ENCODE measurements at places on chromosomes 2 and 18.

GRCh38 chr2:238420878-238421694 is 5.6 kb upstream of the ASB1 start:
- DNase-seq: peak; percentile 58

- no peak for DNase-seq
Observed at GRCh38 chr2:183903026-183903425, 695.3 kb upstream of the ZNF804A start.

GRCh38 chr2:22279541-22279940 is 1105.4 kb upstream of the KLHL29 start:
- DNase-seq: no peak

DNA sequence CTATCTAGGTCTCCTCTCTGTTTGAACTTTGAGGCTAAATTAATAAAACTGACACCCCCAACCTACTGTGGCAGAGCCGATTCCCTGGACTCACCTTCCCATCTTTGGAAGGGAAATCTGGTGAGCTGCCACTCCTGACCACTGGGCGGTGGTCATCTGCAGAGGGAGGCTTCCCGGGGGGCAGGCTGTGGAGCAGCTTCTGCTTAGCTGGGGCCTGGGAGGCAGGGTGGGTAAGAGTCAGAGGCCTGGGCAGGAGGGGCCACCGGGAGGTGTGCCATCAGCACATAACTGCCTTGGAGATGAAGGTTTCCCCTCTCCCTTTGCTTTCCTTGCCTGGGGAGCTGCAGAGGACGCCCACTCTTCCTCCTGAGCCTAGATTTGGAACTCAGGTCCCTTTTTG is 2.3 kb upstream of the NPPC start:
- no peak for DNase-seq

GRCh38 chr2:108635630-108636354 is 83.5 kb upstream of the RANBP2 start:
- no peak for DNase-seq

- no peak for DNase-seq
Observed at GRCh38 chr18:50144540-50144939, 50.4 kb downstream of the MYO5B start.

- DNase-seq: no peak
Observed at GRCh38 chr2:241123816-241124536, 21.9 kb upstream of the MTERF4 start.

GRCh38 chr2:100174026-100174431 is 31.6 kb upstream of the AFF3 start:
- peak; percentile 80 for DNase-seq

DNA sequence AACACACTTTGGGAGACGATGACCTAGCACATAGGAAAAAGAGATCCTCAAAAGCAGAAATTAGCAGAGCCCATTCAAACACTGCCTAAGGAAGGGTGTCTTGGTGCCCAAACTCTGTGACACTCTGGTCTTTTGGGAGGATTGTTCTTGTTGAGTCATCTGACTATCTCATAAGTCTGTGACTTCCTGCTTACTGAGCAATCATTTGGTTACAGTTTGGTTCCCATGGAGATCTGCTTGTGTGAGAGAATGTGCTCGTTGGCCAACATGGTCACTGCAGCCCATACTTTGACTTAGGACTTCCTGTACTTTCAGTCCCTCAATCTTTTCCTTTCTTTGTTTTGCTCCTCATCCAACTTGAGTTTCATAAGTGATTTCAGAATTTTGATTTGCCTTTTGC is 602.9 kb downstream of the NYAP2 start:
- peak; percentile 92 for DNase-seq

DNA sequence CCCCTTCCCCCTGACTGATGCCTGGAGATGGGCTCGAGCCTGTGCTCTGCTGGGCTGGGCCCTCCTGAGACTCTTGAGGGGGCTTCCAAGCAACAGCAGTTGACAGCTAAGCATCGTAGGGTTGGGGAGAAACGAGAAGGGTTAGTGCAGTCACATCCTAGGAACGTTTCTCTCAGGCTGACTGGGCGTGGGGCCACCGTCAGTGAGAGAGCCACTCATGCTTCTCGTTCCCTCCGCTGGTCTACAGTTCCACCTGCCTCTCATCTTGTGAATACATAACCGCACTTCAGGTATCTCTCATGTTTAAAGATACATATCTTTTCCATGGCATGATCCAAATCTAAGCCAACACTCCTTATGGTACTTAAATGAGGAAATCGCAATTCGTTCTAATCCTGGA is 66.4 kb downstream of the TRAPPC12 start:
- DNase-seq: no peak

DNA sequence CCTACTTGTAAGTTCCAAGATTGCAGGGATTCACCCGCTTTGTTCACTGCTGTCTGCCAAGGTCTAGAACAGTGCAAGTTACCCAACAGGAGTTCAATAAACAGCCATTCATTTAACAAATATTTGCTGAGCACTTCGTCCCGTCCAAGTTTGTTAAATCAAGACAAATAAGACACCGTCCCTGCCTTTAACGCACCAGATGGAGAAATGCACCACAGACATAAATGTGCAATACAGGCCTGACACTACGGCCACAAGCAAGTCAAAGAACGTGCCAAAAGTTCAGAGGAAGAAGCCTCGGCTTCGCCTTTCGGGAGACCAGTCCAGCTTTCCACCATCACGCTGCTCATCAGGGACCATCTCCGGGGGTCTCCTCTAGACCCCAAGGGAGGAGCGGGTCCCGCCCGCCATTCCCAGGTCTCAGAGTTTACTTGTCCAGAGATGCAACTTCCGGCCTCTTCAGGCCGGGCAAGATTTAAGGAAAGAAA is 429 bp downstream of the C2orf76 start:
- DNase-seq: no peak

- no peak for DNase-seq
Observed at GRCh38 chr2:170869036-170869435, 52.3 kb downstream of the GAD1 start.

DNA sequence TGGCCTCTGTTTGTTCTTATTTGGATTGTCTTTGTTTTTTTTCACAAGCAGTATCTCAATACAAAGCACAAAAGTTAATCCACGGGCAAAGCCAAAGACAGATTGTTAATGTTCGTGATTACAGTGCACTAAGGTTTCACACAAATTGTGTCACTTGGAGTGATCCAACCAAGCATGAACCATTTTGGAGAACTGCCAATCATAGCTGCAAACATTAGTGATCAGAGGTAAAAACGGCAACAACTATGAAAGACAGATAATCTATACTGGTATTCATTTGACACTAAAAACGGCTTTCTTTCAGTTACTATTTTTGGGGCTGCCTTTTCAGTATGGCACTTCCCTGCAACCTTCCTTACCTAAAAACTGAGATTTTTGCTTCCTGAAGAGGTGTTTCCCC is 213.1 kb upstream of the GULP1 start:
- DNase-seq: no peak

- DNase-seq: no peak
Observed at GRCh38 chr18:56188529-56189275, 449.7 kb downstream of the TXNL1 start.

Data from MV-4-11 (cell line).